Stimulated activated CD4-positive, alpha-beta T cell treated with anti-CD3 and anti-CD28 coated beads, Interleukin-12 subunit alpha, Interleukin-12 subunit beta, amount 100 ng/mL, for 24 hours (primary cell): ENCODE measurements at places on chromosomes 3 and 15.

- no peak for DNase-seq
Measured at GRCh38 chr3:171699601-171700000, 110.7 kb downstream of the PLD1 start.

GRCh38 chr3:31829826-31830426, 151.1 kb downstream of the OSBPL10 start:
- DNase-seq, result no peak

- DNase-seq, result no peak
Measured at GRCh38 chr15:70935631-70936030, 43.0 kb downstream of the LRRC49 start.

GRCh38 chr15:42992626-42993025, 72.0 kb upstream of the TTBK2 start:
- DNase-seq, result no peak

DNA sequence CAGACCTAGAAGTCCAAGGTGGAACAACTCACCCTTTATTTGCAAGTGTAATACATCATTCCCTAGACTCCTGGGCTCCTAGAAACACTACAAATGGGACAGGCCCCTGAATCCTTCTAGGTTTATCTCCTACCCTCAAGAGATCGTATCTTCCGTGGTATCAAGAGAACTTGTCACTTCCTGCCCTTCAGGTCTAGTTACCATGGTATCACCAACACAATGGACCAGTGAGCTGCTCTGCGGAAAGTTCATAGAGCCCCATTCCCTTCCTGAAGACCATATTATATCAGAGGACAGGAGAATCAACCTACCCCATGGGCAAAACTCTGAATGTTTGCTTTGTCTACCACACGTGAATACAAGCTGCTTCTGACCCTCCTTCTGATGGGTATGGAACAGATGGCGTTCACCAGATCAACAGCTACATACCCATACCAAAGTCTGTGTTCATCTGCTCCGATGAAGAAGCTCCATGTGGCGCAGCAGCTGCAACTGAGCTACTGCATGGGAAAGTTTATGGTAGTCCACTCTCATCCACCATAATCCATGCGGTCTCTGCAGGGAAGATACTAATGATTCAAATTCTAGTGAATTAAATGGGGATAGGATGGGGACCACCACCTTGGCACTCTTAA, 84.6 kb upstream of the KLF13 start:
- DNase-seq, result no peak

DNA sequence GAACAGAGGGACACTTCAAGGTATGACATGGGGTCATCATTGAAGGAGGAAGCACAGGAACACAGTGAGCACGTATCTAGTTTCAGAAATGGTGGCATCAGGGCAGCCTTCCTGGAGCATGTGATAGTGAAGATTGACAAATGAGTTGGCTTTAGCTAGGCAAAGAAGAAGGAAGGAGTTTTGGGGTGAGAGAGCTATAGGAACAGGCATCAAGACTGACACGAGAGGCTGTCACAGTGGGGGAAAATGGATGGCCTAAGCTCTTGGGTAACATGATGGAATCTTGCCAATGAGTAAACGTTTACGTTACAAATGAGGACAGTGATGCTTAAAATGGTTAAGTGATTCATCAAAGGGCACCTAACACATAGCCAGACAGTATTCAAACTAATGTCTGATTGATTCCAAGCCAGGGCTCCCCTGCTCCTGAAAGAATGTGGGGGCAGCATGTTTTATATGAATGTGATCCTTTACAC, 23.1 kb upstream of the GPR171 start:
- no peak for DNase-seq

DNA sequence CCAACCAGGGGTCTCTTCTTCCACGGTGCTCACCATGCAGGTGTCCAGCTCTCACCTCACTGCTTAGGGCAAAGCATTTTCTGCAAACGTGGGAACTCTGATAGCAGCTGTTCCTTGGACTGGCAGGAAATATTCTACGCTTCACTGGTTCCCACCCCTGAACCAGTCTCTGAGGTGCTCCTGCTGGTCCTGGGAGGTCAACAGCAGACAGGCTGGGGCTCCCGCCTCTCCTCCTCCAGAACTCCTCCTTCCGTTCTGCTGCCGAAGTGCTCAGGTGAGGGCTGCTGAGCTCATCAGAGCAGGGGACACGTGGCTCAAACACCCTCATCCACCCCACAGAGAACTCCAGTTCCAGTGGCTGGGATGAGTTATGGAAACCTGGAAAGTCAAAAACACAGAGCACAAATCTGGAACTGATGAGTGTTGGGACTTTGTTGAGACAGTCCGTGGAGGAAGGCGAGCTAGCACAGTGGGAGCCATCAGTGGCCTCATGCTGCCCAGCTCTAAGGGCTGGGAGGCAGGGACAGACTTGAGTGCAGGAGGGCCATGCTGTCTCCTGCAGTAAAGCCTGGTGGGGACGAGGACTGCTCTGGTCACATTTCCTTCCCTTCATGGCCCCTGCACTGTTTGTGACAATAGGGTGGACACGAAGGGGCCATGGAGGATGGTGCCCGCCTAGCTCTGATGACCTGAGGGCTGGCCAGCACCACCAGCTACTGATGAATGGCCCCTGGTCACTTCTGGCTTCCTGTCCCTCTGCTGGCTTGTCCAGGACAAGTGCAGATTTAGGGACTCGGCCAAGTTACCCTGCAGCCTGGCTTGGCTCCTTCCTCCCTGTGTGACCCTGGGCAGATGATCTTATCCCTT, 137.8 kb downstream of the KLF13 start:
- no peak for DNase-seq

DNA sequence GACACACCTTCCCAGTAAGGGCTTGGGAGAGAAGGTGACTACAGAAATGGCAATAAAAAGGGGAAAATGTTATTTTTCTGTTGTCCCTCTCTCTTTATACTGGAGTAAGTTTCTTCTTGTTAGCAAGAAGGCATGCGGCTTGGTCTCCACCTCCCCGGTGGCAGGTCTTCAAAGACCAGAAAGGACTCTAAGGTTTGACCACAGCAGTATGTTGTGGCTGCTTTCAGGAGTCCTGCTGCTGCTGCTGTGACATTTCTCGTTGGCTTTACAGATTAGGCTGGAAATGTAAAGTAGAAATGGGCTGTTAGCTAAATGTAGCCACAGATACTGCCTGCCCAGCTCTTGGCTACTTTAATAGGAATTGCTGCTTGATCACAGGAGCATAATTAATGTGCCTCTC, 175.8 kb upstream of the ZBTB20 start:
- no peak for DNase-seq

DNA sequence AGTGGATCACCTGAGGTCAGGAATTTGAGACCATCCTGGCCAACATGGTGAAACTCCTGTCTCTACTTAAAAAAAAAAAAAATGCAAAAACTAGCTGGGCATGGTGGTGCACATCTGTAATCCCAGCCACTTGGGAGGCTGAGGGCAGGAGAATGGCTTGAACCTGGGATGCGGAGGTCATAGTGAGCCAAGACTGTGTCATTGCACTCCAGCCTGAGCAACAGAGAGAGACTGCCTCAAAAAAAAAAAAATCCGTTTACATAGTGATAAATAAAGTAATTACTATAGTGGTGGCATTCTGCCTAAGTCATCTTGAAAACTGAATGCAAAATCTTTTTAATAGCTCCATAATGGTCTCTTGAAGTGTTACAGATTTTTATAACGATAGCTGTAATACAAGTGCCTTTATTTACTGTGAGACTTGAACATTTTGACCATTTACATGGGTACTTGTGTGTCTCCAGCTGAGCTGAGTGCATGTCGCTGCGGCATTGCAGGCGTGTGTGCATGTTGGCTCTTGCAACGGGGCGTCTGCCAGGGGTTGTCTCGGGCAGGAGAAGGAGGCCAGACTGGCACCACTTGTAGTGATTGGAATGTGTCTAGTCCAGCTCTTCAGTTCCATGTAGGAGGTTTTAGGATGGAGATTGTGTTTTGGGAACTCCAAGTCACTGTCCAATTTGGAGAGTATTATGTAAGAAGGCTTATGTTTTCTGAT, 111.9 kb downstream of the IGF1R start:
- no peak for DNase-seq
